ENCODE measurements at places on chromosomes 12 and 14.

DNA sequence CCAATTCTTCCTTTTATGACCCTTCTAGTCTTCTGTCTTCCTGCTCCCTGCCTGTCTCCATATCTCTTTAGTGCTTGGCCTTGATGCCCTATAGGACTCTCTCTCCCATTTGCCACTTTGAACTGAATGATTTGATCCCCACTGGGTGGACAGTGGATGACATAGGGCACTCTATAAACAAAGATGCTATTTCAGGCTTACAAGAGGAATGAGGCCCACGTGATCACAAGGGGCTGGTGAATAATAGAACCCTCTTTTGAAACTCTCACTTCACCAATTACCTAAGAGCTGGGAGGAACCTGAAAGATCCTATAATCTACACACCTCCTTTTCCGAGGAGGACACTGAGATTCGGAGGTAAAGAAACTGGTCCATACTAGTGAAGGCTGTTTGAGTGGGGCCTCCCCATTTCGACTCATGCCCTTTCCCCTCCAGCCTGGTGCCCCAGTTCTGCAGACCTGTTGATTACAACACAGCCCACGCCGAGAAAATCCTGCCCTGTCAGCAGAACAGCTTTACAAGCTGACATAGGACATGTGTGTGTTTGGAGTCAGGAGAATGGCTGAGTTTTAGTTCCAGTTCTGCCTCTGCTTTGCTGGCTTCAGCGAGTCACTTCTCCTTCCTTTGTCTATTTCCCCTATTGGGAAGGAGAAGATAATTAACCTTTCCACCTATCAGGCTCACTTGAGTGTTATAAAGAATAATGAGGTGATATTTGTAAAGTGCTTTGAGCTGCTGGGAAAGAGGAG, 400.3 kb downstream of the ZFP36L1 start:
- peak; percentile 14 for DNase-seq

- DNase-seq, result no peak
Measured at GRCh38 chr12:58932806-58933681, 12.7 kb upstream of the LRIG3 start.

GRCh38 chr14:93035917-93036651, 79.6 kb downstream of the ITPK1 start:
- no peak for DNase-seq

DNA sequence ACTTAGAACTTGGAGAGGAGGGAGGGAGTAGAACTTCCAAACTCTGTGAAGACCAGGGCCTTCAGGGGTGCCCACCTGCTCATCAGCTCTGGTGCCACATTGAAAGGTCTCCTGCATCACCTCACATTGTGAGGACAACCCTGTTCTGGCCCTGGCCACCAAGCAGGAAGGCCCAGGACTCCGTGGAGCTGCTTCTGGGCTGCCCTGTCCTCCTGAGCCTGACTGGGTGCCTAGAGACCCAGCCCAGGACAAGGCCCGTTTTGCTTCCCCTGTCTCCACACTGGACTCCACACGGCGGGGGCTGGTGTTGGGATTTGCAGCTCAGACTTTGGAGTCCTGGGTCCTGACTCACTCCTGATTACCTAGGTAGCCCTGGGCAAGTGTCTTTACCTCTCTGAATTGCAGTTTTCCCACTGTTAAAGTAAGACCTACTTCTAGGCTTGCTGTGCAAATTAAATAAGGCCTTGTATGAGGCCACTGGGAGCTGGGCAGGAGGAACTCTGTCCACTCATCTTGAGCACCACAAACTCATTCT, 12.5 kb upstream of the KRT82 start:
- DNase-seq, result no peak

DNA sequence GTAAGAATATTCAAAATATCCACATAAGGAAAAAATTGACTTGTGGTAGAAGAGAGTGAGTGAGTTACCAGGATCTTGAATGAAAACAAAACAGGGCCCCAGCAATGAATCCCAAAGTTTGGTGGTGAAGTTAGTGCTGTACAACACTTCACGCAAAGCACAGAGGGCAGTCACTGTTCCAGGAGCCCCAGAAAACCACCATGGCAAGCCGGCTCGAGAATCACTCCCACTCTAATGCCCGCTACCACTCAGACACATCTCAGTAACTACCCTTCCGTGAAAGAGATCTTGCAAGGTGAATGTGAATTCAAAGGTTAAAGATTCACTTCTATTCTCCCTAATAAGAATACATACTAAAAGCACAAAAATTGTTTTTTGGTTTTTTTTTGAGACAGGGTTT, 30.1 kb downstream of the CLIP1 start:
- no peak for DNase-seq

- no peak for DNase-seq
Measured at GRCh38 chr14:92093320-92093719, 13.1 kb downstream of the ATXN3 start.

GRCh38 chr12:113105606-113106271, 29.8 kb downstream of the RASAL1 start:
- DNase-seq, result no peak

DNA sequence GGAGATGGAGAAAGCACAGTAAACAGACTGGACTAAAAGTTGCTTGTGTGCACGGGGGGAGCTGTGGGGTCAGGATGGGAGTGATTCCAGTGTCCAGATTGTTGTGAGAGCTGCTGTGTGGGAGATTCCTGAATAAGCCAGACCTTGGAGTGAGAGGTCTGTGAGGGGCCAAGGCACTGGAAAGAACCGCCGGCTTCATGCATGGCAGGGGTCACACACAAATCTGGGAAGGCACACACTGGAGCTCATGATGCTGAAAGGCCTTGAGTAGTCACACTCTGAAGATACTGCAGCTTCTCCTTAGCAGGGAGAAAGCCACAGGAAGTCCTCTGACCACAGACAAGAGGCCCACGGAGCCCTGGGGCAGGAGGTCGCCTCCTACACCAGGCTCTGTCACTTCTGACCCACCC, 23.1 kb downstream of the ADCY6 start:
- no peak for DNase-seq

Measured in activated naive CD4-positive, alpha-beta T cell treated with Interleukin-2 at 50 U/mL for 16 hours (primary cell).